ENCODE measurements at places on chromosomes 4 and X.

DNA sequence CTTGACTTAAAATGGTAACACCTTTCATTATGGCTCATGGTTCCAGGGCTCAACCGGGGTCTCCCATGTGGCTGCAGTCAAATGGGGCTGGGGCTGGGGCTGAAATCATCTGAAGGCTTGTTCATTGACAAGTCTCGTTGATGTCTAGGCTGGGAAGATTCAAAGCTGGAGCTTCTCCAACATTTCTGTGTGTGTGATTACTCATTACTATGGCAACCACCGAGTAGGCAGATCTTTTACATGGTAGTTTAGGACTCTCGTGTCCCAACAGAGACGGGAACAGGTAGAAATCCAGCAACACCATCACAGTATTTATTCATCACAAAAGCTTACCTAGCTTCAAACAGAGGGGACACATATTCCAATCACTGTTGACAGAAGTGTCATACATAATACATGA lies 7.8 kb downstream of the YTHDC1 start:
- DNase-seq, result no peak

DNA sequence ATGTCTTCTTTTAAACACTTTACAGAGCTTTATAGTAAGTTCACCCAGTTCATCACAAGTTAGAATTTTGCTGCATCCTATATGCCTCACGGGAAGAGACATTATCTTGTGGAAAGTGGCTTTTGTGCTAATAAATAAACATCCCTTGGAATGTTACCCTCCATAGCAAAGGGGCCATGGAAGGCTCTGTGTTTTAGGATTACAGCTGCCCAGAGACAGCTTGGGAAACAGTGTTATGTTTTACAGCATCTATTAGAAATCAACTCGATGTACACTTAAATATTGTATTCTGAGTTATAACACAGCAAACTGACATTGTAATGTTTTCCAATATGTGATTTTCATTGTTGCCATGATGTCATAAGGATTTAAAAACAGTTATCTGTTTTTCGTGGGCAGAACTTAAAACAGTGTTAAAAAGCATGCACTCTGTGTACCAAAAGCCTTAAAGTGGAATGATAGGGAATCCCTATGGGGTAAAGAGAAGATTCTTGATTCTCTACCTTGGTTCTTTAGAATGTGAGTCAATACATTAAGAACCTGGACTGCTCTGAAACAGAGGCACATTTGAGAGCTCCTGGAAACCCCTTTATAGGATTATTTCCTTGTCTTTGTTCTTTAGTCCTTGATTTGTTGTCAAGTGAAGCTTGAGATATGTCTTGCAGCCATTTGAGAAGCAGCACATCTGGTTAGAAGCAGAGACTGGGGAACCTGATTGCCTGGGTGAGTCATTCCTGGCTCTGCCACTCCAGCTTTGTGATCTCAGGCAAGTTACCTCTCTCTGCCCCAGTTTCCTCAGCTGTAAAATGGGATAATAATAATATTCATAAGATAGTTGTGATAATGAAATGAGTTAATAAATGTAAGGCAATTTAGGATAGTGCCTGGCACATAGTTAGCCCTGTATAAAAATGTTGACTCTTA lies 41.6 kb downstream of the ARHGAP10 start:
- DNase-seq, result no peak

GRCh38 chr4:89146196-89146595 lies 34.9 kb downstream of the TIGD2 start:
- no peak for DNase-seq

GRCh38 chr4:76692761-76693160 lies 205.2 kb downstream of the SOWAHB start:
- DNase-seq, result no peak

GRCh38 chr4:173531086-173531965 lies 1.3 kb upstream of the HAND2 start:
- no peak for DNase-seq

GRCh38 chrX:33195698-33196097 lies 15.7 kb downstream of the DMD start:
- DNase-seq, result no peak
